ENCODE measurements at places on chromosomes 13 and 19.
A peak's percentile ranks its signal among the peaks of the same experiment; 100 is the strongest.

- DNase-seq: peak; percentile 94
These were observed 19.3 kb upstream of the RASA3 start for GRCh38 chr13:114151565-114152284.

- no peak for DNase-seq
These were observed 91.8 kb upstream of the POSTN start for GRCh38 chr13:37690361-37690760.

DNA sequence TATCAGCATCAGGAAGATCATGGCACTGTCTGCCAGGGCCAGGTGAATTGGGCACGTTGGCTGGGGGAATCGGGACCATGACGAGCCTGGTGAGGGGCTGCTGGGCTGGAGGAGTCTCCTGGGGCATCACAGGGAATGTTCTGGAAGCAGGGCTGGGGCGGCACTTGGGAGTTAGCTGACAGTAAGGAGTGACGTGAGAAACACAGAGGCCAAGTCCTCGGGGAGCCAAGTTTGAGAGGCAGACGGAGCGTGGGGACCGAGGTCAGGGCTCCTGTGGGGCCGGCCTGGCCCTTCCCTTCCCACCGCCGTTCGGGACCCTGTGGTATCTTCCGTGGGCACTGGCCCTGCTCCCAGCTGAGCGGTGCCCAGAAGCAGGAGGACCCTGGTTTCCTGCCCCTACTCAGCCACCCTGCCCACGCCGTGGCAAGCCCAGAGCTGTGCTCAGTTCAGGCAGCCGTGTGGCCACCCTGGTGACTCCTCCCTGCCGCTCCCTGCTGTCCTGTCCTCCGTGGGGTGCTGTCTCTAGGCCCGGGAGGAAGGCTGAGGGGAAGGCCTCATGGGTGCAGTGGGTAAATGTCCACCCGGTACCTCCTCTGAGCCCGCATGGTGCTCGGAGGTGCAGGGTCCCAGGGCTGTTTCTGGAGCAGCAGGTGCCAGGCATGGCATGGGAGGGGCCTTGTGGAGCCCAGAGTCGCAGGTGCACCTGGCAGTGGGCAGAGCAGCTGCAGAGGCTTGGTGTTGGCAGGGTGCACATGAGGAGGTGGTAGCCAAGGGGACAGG lies 25.2 kb downstream of the CRTC1 start:
- DNase-seq: no peak

DNA sequence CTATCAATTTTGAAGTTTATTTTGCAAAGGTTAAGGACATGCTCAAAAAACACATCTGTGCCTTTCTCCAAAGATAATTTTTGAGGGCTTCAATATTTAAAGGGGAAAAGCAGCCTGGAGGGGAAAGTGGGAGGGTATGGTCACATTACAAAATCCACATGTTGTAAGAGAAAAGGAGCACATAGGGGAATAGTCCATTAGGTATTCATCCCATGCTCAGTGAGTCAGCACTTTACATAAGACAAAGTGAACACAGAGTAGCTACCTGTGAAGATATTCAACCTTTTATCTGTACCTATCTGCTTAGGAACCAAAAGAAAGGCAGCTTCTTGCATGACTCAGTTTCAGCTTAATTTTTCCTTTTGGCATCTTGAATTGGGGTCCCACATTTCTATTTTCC lies 932.0 kb downstream of the SLITRK6 start:
- no peak for DNase-seq

DNA sequence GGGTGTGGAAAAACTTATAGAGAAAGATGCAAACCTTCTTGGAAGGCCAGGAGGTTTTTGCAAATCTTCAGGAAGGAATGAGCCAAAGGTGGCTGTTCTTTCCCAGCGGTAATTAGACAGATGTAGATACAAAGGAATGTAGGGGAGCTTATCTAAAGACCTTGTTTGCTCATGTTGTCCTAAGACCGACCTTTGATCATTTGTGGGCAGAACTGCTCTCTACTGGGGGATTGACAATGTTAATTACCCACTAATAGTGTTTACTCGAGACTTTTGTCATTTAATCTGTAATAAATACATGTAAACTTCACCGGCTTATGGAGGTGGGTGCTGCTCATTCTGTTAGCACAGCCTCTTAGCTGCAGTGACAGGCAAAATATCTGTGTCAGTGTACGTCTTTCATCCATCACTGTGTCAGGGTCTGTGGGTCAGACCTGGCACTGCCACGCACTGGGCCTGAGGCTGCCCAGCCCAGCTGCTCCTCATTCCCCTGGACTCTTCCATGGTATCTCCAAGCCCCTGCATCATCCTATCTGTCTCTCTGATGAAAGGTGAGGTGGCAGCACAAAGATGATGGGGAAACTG lies 68.3 kb downstream of the ZNF431 start:
- no peak for DNase-seq

GRCh38 chr19:29454109-29454508 lies 71.7 kb upstream of the VSTM2B start:
- DNase-seq: no peak

DNA sequence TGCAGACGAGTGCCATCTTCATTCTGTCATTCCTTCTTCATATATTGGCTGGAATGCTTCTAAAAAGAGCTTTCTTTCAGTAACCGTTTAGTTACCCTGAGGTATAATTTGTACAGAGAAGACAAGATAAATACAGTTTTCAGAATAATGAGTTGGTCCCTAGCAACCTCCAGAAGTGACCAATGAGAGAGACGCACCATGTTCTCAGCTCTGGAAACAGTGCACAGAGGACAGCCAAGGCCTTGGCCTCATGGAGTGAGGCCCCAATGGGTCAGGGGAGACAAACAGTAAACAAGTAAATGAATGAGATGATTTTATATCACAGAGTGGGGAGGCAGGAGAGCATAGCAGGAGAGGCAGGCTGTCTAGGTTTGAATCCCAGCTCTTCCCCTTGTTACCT lies 90.7 kb downstream of the DPF1 start:
- DNase-seq: no peak

GRCh38 chr19:41531438-41532311 lies 44.3 kb upstream of the CEACAM21 start:
- DNase-seq: peak; percentile 58

- no peak for DNase-seq
These were observed 42.2 kb downstream of the COL4A2 start for GRCh38 chr13:110349239-110349638.

DNA sequence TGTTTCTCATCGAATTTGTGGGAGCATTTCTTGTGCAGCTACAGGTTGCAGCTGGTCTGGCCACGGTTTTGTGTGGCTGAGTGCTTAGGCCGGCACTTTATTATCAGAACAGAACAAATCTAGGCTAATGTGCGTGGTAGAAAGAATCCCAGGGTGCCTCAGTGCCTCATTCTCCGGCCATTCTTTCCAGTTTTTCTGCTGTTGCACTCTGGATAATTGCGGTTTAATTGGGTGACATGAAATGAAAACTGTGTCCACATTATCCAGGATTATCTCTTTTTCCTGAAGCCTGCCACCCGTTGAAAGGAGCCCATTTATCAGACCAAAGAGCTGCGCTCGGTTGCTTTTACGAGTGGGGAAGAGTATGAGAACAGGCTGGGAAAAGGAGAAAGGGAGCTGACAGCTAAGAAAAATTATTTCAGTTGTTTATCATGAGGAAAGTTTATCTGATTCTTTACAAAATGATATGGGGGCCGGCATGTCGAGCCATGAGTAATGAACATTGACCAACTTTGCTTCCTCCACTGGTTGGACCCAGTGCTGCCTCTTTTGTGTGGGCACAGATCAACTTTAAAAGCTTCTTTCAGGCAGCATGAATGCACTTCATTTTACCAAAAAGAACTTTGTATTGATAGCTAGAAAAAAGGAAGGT lies 117.0 kb upstream of the SOX21 start:
- no peak for DNase-seq

DNA sequence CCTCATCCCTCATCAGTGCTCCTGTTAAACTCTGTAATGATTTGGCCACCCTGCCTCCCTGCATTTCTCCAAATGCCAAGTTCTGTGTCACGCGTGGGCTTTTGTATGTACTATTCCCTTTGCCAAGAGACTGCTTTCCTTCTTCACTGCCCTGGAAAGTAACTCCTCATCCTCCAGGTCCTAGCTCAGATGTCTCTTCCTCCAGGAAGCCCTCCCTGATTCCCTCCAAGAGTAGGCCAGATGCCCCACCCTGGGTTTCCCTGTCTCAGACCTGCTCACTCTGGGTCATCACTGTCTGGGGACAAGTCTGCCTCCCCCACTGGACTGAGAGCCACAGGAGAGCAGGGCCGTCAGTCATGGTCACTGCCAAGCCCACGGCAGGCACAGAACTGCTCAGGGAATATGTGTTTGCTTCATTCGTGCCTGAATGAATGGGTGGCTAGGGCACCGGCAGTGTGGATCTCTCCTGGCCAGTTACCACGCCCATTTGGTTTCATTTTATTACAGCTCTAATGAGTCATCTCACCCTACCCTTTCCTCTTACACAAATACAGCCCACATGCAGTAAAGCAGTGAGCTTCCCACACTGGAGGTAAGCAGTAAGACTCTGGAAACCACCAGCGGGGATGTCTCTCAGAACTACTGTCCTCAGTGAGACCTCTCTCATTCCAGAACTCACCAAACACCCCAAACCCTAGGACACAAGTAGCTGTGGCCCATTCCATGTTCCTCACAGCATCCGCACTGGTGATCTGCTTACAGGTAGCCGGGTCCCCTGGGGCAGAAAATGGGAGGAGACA lies 12.1 kb upstream of the GPR4 start:
- peak; percentile 87 for DNase-seq

DNA sequence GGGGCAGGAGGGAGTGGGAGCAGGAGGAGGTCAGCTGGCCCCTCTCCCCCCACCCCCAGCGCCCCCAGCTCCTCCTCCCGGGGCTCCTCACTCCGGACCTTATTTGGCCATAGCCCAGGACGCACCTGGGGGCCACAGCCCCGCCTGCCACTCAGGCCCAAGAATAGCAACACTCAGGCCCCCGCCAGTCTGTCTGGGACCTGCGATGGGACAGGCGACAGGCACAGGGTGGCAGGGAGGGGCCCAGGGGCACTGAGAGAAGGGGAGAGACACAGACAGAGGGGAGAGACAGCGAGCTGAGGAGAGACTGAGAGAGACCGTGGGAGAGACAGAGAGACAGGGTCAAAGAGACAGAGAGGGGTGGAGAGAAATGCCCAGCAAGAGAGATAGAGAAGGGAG lies 10.2 kb downstream of the JOSD2 start:
- no peak for DNase-seq

DNA sequence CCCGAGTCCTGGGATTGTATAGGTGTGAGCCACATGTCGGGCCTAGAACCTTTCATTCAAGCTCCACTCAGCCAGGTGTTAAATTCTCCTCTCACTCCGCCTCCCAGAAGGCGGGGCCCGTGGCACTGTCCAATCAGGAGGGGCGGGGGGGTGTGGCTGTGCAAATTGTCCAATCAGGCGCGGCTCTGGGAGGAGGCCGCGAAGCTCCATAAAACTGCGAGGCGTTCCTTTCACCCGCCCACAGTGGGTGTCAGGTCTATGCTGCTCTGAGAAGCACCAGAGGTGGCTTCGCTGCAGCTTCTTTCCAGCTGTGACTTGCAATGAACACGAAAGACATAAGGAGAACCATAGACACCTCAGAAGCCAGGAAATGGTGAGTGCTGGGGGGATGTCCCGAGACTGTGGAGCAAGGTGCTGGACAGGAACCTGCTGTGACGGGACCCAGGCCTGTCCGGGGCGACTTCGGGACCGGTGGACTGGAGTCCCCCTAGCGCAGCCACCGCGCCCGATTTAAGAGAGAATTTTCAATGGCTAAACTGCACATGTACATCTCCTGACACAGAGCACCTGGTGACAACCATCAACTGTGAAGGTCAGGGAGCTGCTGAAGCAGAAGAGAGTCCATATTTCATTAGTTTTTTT lies 3.0 kb upstream of the ZNF136 start:
- no peak for DNase-seq

- no peak for DNase-seq
These were observed 1.4 kb downstream of the LENG9 start for GRCh38 chr19:54462047-54462654.

DNA sequence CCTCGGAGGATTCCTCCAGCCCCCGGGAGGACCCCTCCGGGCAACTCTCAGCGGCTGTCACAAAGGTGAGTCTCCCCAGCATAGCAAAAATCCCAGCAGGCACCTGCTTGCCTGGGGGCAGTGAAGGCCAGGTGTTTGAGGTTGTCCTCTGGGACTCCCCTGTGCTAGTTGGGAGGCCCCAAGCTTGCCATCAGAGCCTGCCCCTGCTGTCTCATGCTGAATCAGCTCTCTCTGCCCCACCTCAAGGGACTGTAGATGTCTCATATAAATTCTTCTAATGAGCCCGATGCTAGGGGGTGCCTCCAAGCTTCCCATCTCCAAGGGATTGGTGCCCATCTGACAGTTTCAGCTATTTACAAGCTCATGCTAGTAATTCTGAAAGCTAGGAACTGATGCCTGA lies 53.6 kb downstream of the NWD1 start:
- no peak for DNase-seq

GRCh38 chr13:75416327-75417011 lies 65.5 kb downstream of the TBC1D4 start:
- DNase-seq: no peak

DNA sequence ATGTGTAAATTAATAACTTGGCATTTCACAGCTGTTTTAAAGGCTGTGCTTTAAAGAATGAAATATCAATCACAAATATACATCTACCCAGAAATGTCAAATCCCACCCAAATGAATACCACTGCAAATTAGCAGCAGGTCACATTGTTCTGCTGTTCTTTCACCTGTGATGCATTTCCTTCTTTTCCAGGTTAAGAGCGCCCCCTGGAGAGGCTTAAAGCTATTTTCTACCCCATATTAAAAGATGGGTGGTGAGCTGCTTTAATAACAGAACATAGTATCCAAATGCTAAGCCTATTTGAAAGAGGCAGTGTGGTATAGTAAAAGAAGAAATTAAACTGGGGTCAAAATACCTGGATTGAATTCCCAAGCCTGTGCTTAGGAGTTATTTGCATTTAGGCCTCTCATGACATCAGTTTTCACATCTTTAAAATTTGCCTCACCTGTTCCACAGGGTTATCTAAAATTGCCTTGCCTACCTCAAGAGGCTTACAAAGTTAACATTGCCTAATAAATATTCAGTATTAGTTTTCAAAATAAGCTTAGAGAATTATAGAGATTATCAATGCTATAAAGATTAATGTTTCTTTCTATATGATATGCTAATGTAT lies 396.9 kb upstream of the SLITRK5 start:
- peak; percentile 1 for DNase-seq

DNA sequence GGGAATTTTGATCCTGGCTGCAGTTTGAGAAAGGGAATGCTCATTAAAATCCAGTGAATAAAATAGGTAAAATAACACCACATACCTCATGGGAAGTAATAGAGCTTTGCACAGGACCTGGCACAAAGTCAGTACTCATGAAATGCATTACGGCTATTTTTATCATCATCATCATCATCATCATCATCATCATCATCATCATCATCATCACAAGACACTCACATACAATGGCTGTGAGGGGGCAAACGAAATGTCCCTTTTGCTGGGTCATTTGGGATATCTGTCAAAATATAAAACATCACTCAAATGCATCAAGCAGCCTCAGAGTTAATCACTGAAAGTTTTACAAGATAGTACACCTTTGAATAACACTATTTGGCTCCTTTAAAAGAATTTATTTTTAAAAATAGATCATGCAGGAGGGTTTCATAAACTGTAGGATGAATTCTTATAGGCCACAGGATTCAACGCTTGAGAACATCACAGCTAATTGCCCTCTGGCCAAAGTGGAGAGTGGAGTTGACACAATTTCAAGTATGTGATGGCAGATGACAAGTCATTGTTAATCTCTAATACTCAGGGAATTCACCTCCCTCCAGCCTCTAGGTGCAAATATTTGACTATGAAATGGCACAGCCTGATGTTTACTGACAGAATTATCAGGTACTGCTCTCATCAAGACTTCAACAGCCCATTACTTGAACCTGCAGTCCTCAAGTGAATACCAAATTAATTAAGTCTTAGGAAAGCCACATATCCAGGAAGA lies 14.2 kb upstream of the ZNF599 start:
- no peak for DNase-seq
